ENCODE measurements at places on chromosomes 2 and 18. TPM values are rescaled to one million over a fixed set of nuclear protein-coding genes. Genes with fewer than 3 reads are reported as not detected.

The CGREF1 gene
- 4.7 TPM for total RNA-seq

The CCDC74B gene
- 2.7 TPM for total RNA-seq

The ZNF521 gene
- 107 TPM for total RNA-seq

The NEU2 gene
- not detected for total RNA-seq

The VIL1 gene
- total RNA-seq: not detected
